Activated naive CD4-positive, alpha-beta T cell treated with anti-CD3 and anti-CD28 coated beads, Interleukin-2, amount 50 U/mL, for 16 hours (primary cell): ENCODE measurements at places on chromosomes 2 and 18.

GRCh38 chr18:76679259-76679658 is 143.1 kb upstream of the ZNF236 start:
- DNase-seq: no peak

- peak; percentile 68 for DNase-seq
Measured at GRCh38 chr18:48975817-48976649, 25.3 kb upstream of the SMAD7 start.

- DNase-seq: no peak
Measured at GRCh38 chr2:144541396-144541795, 21.5 kb upstream of the ZEB2 start.

DNA sequence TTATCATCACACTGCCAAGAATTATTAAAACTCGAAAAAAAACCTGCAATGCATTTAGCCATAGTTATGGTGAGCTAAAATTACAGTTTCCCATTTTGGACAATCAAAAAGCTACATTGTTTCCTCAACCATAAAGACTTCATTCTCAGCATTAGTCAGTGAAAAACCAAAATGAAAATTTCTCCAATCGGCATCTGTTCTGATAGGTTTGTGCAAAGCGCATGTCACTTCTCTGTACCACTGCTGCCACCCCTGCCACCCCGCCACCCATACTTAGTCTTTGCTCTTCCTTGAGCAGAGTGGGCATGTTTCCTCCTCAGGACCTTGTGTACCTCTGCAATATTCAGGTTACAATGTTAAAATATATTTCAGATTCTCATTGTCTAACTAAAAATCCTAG is 7.1 kb upstream of the ZBTB14 start:
- DNase-seq: no peak

GRCh38 chr2:85248773-85249509 is 78.8 kb downstream of the TGOLN2 start:
- no peak for DNase-seq

GRCh38 chr2:85326406-85327159 is 1.2 kb downstream of the TGOLN2 start:
- DNase-seq: peak; percentile 26

- no peak for DNase-seq
Measured at GRCh38 chr2:37180006-37180639, 8.3 kb downstream of the SULT6B1 start.

DNA sequence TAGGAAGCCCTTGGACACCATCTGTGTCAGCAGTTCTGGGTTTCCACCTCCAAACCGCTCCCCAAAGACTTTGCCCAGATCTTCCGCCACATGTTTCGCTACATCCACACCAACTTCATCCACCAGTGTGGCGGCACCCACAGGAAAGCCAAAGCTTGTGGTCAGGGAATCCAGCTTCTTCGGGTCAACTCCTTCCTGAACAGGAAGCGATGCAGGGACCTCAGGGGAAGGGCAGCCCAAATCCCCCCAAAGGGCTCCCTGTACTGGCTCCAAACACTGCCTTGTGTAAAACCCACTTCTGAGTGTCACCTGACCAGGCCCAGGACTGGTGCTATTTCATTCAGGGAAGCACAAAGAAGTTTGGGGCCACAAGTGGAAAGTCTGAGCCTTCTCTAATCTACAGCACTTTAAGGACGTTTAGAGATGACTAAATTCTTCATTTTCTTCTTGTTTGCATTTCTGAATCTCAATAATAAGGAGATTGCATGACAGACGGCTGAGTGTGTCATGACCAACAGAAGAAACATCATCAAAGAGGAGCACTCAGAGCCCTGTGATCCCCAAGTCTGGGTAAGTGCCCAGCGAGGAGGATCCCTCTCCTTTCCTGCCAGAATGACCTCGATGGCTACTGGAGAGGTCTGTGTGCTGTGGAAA is 20.8 kb downstream of the GAREM2 start:
- DNase-seq: no peak

- no peak for DNase-seq
Measured at GRCh38 chr2:208645226-208645625, 238.6 kb downstream of the PTH2R start.

- no peak for DNase-seq
Measured at GRCh38 chr2:106282462-106283170, 88.5 kb upstream of the UXS1 start.

DNA sequence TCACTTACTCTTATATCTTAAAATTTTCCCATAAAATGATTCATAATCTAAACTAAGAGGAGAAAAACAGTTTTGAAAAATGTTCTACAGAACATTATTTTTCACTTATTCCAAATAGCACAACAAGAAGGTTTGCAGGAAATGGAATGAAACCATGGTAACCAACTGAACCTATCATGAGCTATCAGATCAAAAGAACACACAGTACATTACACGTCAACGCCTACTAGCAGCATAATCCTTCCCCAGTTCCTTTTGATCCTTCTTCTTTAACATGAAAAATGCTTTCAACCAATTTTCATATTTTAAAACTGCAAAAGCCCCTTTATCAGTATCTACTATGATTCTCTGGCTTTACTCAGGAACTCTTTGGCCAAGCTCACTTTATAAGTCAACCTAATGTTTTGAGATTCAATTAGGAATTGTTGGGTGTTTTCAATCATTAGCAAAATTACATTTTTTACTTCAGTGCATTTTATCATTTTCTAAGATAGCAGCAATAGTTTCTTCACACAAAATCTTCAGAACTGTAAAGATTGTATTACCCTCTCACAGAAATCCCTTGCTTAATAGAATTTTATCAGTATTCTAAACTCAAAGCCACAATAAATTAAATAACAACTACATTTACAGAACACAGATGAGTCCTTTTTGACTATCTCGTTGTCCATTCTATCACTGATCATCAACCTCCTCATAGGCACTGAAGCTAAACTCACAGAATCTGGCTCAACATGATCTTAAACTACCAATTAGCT is 102.5 kb downstream of the CHN1 start:
- DNase-seq: no peak

DNA sequence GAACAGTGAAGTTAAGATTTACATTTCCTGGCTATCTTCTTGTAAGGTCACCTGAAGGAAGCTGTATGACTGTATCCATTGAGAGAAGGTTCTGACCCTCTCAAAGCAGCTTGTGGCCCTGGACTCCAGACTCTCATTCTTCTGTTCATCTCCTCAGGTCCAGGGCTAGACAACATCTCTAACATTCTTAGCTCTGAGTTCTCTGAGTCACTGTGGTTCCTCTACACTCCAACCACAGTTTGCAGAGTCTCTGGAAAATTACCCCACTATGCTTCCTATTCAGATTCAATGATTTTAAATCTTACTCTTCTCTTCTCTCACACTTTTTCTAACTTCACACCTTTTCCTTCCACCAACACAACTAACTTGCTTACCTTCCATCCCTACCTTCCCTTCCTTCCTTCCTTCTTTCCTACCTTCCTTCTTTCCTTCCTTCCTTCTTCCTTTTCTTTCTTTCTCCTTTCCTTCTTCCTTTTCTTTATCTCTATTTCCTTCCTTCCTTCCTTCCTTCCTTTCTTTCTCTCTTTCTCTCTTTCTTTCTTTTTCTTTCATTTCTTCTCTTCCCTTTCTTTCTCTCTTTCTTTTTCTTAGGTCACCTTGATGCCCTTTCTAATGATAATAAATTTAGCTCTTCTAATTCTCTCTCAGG is 824.3 kb upstream of the ZEB2 start:
- DNase-seq: no peak

- no peak for DNase-seq
Measured at GRCh38 chr2:119234021-119235019, 10.7 kb downstream of the STEAP3 start.

GRCh38 chr2:33526132-33526531 is 49.7 kb downstream of the RASGRP3 start:
- no peak for DNase-seq

DNA sequence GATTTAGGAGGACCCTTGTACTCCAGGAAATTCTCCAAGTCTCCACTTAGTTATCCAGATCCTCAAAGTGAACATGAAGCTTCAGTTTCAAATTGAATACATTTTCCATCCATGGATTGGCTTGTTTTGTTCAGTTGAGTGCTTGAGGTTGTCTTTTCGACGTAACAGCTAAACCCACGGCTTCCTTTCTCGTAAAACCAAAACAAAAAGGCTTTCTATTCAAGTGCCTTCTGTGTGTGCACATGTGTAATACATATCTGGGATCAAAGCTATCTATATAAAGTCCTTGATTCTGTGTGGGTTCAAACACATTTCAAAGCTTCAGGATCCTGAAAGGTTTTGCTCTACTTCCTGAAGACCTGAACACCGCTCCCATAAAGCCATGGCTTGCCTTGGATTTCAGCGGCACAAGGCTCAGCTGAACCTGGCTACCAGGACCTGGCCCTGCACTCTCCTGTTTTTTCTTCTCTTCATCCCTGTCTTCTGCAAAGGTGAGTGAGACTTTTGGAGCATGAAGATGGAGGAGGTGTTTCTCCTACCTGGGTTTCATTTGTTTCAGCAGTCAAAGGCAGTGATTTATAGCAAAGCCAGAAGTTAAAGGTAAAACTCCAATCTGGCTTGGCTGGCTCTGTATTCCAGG is at the start of gene CTLA4:
TSS of gene CTLA4 (plus strand) at position 211 of the 640 bp plus-strand sequence. CDS start at position 383, 172 bp downstream.
- peak; percentile 19 for DNase-seq

DNA sequence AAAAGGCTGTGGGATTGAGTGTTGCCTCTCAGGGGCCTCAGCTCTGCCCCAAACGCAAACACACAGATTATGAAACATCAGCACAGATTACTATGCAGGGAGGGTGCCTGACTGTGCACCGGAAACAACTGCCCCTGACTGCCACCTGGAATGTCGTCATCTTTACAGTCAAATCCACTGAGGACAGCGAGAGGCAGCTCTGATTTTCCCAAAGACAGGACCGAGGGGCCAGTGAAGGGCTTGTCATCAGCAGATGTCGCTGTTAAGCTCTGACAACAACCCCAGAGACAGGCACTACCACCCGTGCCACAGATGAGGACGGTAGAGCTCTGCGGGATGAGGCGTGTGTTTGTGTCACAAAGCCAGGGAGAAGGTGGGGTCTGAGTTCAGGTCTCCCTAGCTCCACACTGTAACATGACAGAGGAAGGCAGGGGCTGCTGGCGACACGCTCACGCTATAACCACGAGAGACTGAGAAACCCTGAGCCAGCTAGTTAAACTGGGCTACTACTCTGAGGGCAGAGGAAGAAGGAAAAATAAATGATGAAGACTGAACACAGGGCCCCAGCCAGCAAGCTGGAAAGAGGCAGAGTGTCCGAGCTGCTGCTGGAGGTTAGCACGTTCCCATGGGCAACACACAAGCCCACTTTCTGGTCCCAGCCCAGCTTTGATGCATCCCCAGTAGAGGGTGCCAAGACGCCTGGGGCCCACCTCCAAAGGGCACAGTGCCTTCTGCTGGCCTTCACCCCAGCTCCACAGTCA is 47.0 kb downstream of the PARD6G start:
- no peak for DNase-seq

- no peak for DNase-seq
Measured at GRCh38 chr2:235446082-235446481, 47.8 kb upstream of the AGAP1 start.

- DNase-seq: no peak
Measured at GRCh38 chr2:223856584-223856983, 19.2 kb upstream of the AP1S3 start.

DNA sequence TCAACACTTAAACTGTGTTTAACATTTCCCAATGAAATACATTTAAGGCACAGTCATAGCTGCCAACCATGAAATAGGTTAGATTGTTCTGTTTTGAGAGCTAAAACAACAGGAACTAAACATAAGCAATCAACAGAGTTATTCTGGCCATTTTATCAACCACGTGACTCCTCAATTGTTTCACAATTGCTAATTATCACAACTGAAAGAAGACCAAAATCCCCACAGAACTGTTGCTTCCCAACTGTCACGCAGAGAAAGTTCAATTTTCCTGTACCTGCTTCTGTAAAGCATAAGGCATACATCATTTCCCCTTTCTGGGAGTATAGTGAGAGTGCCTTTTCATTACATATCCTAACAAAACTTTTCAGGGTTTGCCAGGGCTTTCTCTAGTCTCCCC is 248.6 kb downstream of the EPHA4 start:
- DNase-seq: no peak

DNA sequence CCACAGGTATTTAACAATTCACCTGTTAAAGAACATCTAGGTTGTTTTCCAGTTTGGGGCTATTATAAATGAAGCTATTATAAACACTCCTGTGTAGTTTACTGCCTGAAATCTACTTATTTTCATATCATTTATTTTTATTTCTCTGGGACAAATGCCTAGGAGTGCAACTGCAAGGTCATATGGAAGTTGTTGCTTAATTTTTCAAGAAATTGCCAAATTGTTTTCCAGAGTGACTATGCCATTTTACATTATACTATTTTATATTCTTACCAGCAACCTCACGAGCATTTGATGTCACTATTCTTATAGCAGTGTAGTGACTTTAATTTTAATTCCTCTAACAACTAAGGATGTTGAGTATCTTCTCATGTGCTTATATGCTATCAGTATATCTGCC is 298.4 kb downstream of the EXOC6B start:
- DNase-seq: no peak

DNA sequence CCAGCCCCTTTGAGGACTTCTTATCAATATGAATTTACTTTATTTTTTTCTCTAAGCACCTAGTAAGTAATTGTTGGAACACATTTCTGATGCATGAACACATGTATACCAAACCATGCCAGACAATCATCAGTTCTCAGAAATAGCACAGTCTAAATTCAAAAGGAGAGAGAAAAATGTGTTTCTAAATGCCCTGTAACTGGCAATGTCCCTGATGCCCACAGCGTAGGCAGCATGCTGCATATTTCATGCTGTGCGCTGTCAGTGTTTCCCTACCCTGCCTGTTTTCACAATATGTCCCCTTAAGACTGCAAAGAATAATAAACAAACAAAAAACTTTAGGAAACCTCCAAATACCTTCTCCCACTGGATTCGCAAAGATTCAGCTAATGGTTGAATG is 881.0 kb upstream of the CHAC2 start:
- DNase-seq: no peak

DNA sequence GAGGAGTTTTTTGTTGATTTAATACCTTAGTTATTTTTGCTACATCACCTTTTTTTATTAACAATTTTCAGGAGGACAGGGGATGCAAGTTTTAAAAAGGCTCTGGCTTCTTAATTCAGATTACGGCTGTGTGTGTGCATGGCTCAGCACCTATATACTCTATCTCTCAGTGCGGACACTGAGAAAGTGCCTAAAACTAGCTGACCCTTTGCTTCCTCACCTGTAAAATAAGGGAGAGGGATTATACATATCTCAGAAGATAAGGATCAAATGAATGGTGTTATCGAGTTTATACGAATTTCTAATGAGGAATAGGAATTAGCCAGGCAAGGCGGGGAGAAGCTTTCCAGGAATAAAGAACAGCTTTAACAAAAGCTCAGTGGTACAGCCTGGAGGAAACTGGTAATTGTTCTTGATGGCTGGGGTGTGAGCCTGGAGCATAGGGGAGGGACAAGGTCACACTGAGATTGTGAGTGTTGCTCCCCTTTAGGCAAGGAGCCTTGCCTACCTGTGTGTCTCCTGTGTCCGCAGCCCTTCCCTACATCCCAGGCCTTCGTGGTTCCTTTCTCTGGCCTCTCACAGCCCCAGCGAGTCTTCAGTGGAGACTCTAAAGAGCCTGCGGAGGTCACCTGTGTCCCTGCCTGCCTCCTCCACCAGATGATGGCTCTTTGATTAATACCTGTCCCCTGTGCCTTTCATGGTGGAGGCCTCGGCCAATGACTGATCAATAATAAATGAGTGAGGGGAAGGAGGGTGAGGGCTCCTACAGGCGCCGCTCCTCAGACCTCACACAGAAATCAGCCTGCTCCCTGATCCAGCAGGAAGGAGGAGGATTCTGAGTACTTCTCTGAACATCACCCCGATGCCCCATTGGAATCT is 92.7 kb downstream of the DDX1 start:
- no peak for DNase-seq
